ENCODE measurements at places on chromosomes 7 and 10.

DNA sequence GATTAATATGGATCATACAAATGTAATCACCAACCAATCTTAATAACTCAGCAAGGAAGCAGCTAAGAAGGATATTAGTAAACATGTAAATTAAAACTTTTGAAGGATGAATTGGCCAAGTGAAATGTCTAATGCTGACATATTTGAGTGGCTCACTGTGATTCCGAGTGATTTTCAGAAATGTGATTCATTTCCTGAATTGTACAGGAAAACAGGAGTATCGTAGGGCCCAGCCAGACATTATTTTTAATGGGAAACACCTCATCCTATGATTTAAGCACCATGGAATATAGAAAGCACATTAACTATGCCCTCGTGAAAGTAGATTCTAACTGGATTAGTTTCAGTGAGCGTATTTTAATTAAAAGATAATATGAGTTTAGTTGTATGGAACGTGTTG is 82.3 kb downstream of the LHFPL3 start:
- no peak for DNase-seq

- DNase-seq: no peak
Observed at GRCh38 chr7:91811641-91812040, 68.9 kb downstream of the MTERF1 start.

- peak; percentile 44 for DNase-seq
Observed at GRCh38 chr10:47165711-47166404, 134.1 kb upstream of the GDF10 start.

DNA sequence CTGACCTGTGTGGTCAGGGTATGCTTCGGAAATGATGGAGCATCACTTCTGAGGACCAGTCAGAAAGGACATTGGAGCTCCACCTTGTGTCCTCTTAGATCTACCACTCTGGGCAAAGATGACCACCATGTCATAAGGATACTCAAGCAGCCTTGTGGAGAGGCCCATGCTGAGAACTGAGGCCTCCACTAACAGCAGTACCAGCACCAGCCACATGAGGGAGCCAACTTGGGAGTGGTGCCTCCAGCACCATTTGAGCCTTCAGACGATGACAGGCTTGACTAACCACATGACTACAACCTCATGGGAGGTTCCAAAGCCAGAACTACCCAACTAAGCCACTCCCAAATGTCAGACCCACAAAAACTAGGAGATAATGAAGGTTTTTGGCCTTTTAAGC is 116.0 kb downstream of the NPTX2 start:
- DNase-seq: peak; percentile 46

GRCh38 chr10:49325916-49326783 is 27.2 kb downstream of the C10orf71 start:
- DNase-seq: no peak
